Jurkat, Clone E6-1 (cell line): ENCODE measurements at places on chromosomes 3 and 15.
A peak's percentile ranks its signal among the peaks of the same experiment; 100 is the strongest.

GRCh38 chr15:39587731-39588530 lies 7.1 kb downstream of the THBS1 start:
- no peak for DNase-seq

GRCh38 chr3:10232137-10232536 lies 16.1 kb upstream of the TATDN2 start:
- DNase-seq: no peak

- no peak for DNase-seq
Observed at GRCh38 chr15:58361273-58361759, 70.5 kb upstream of the LIPC start.

GRCh38 chr3:157610876-157611535 lies 107.8 kb upstream of the VEPH1 start:
- peak; percentile 10 for DNase-seq

- DNase-seq: no peak
Observed at GRCh38 chr3:51283421-51283820, 101.7 kb upstream of the MANF start.

- no peak for DNase-seq
Observed at GRCh38 chr3:23711916-23712494, 93.8 kb upstream of the UBE2E1 start.

DNA sequence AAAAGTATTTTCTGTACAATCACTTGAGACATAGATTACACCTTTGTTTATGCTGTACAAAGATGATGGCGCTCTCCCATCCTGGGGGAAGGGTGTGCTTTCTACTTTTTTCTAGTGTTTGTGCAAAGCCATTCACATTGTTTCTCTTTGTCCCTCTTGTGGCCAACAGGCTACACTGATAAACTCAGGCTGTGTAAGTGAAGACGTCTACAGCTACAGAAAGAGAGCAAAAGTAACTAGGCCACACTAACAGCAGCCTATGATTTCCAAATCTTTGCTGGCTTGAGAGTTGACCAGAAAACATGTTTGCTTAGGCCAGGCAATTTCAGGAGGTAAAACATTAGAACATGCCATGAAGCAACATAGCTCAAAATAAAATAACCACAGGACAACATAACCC lies 75.1 kb downstream of the FOXB1 start:
- DNase-seq: peak; percentile 70

DNA sequence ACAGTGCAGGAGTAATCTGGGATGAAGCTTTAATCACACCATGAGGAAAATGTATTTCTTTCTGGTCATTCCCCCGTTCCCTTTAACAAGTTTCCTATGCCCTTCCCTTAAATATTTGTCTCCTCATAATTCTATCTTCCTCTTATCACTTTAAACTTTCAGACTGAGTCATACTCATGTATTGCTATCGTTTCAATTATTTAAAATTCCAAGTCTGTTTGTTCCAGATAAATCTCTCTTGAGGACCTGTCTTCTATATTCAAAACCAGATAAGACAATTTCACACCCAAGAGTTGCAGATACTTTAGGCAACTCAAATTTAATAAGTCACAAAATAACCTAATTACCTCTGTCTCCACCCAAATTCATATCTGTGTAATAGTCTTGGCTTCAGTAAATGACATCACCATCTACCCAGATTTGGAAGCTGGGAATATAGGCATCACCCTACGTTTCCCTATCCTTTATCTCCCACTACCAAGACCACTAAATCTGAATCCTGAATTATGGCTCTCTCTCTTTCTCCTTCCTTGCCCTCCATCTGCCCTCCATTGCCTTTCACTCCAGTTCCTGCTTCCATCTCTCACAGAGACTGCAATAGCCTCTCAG lies 220.1 kb downstream of the PYDC2 start:
- DNase-seq: no peak

GRCh38 chr3:121063628-121064027 lies 155.6 kb downstream of the STXBP5L start:
- DNase-seq: no peak

- no peak for DNase-seq
Observed at GRCh38 chr3:52534281-52535183, 875 bp upstream of the NT5DC2 start.

DNA sequence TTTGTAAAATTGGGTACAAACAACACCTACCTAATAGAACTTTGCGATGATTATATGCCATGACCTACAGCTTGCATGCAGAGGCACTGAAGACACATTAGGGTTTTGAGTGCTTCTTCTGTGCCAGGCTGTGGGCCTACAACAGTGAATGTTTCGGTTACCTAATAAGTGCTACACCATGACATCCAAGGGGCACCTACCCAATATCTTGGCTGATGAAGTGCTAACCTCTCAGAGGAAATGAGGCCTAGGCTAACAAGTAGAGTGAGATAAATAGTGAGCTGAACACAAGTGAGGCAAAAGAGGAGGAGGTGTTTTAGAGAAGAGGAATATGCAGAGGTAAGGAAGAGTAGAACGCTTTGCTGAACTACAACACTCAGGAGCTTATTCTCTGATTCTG lies 12.2 kb upstream of the RASGRP1 start:
- DNase-seq: no peak

DNA sequence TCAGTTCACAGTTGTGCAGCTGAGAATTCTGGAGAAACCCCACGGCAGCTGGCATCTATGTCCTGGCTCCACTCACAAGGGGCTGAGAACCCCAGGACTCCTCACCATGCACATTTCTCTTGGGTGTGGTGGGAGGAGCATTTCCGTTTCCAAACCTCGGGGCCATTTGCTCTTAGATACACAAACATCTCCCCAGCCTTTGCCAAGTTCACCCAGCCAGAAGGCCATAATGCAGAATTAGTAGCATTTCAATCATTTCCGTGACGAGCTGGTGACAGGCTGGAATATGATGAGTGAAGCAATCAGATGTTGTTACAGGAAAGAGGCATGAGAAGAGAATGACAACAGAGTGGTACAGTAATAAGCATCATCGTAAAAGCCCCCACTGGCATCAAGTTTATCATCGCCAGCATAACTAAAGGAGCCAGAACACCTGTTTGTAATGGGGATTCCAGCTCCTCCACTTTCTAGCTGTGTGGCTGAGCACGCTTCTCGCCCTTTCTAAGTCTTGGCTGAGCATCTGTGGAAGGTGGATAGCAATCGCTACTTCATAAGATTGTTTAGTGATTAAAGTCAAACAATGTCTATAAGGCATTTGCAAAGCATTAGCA lies 82.0 kb downstream of the LIPC start:
- DNase-seq: no peak

- DNase-seq: no peak
Observed at GRCh38 chr3:191070762-191071403, 128.2 kb upstream of the OSTN start.

DNA sequence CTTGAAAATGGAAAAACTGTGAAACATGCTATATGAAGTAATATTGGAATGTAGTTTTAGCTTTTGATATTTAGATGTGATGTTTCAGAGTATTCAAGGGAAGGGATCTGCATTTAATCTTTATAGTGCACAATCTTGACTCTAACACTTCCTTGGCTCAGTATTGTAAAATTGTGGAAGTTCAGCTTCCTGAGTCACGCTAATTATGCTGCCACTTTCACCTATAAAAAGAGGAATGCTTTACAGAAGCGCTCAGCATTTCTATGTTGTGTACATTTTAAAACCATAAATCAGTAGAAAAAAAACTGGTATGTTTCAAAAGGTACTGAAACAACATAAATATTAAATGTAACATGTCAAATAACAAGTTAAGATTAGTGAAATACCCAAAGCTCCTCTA lies 32.6 kb downstream of the SERPINI2 start:
- DNase-seq: no peak

GRCh38 chr3:63467392-63467791 lies 185.1 kb upstream of the SNTN start:
- DNase-seq: peak; percentile 48

- DNase-seq: no peak
Observed at GRCh38 chr3:71649757-71650156, 66.2 kb upstream of the FOXP1 start.
